ENCODE measurements at places on chromosomes 2 and 18. TPM values are rescaled to one million over a fixed set of nuclear protein-coding genes. Genes with fewer than 3 reads are reported as not detected.

Gene TUBB8B
- not detected for total RNA-seq

Gene CDH20
- total RNA-seq: 0.47 TPM

Gene RFTN2
- total RNA-seq: 2.5 TPM

Gene GALNT13
- 5.5 TPM for total RNA-seq

Gene KLHL41
- total RNA-seq: not detected

Gene ERICH2
- 2.1 TPM for total RNA-seq

Gene LIMS4
- total RNA-seq: 0.47 TPM

Gene PRKAG3
- not detected for total RNA-seq

- no peak for DNase-seq
These were observed 290.8 kb downstream of the CCDC85A start for GRCh38 chr2:56474412-56475158.

GRCh38 chr18:29841631-29842030, 1200.9 kb downstream of the DSC3 start:
- DNase-seq: no peak

- no peak for DNase-seq
These were observed 171.9 kb downstream of the EN1 start for GRCh38 chr2:118675531-118675930.

DNA sequence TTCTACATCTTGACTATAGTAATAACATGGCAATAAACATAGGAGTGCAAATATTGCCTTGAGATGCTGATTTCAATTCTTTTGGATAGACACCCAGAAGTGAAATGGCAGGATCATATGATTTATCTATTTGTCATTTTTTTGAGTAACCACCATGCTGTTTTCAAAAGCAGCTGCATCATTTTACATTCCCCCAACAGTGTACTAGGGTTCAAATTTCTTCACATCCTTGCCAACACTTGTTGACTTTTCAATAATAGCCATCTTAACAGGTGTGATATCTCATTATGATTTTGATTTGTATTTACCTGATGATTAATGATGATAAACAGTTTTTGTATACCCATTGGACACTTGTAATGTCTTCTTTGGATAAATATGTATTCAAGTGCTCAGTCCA, 90.8 kb downstream of the STRADB start:
- DNase-seq: no peak

GRCh38 chr18:64365106-64365505, 216.2 kb upstream of the LINC00305 start:
- DNase-seq: no peak

- DNase-seq: no peak
These were observed 100.5 kb downstream of the TRIP12 start for GRCh38 chr2:229821316-229821715.

GRCh38 chr2:166764702-166765101, 123.6 kb upstream of the XIRP2 start:
- no peak for DNase-seq

DNA sequence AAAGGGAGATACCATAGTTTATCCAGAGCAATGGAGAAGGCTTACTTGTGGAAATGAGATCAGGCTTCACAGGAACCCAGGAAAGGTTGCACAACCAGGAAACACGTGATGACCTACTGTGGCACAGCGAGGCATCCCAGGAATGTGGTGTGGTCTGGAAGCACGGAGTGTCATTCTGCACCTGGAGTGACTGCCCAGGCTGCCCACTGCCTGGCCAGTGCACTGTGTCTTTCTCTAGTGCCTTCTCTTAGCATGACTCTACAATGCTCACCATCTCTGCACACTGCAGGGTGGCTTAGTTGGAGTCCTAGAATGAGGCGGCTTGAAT, 48.9 kb downstream of the CHST9 start:
- no peak for DNase-seq

DNA sequence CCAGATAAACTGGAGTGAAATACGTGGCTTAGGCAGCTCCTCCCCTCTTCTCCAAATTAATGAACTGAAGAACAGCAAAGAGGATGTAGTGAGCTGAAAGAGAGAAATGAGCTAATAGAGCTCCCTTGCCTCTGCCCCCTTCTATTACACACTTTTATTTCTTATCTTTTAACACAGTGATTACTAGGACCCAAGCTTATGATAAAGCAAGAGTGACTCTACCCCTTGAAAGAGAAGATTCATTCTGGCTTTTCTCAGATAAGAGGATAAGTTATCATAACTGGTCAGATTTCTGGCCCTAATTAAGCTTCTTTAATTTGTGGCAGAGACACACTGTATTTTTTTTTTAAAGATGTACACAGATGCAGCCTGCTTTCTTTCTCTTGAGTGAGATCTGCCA, 102.2 kb downstream of the MSTN start:
- no peak for DNase-seq

DNA sequence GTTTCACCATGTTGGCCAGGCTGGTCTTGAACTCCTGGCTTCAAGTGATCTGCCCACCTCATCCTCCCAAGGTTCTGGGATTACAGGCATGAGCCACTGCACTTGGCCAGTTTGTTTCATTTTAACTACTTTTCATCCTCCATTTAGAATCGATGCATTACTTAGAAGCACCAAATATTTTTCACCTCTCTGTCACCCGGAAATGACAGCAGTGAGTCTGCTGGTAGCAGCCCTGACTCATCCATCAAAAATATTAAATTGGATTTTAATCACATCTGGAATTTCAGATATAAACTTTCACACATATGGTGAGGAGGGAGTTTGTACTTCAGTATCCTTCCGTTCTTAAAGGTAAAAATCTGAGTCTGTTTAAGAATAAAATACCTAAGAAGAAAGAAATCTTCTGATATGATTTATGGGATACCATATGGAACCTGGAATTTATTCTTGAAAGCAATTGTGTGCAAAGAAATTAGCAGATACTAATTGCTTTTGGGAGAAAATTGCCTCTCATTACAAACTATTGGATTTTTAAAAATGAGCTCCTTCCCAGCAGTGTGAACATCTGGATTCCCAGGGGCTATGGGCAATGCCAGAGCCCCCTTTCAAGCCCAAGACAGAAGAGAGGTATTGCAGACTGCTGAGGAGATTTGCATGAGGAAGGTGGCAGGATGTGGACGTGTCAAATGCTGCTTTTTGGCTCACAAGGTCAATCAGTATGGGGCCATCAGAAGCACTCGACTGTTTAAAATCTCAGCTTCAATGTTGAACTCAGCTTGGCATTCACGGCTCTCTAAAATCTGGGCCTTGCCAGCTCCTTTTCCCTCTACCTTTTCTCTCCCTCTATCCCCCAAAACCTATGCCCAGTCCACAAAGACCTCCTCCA, 279.5 kb upstream of the SIX2 start:
- DNase-seq: no peak

GRCh38 chr2:190996338-190996946, 17.5 kb downstream of the STAT1 start:
- peak; percentile 34 for DNase-seq

DNA sequence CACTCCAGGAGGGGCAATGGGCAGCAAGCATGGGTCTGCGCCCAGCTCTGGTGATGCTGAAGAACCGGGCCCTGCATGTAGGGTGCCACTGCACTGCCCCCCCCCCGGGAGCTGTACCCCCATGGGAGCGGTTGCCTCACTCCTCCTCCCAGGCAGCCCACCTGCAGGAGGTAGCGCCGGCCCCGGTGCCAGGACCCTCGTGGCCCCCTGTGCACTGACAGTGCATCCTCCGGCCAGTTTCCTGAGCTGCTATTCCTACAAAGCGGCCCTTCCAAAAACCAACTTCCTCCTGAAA, 109.4 kb downstream of the ZNF516 start:
- no peak for DNase-seq

DNA sequence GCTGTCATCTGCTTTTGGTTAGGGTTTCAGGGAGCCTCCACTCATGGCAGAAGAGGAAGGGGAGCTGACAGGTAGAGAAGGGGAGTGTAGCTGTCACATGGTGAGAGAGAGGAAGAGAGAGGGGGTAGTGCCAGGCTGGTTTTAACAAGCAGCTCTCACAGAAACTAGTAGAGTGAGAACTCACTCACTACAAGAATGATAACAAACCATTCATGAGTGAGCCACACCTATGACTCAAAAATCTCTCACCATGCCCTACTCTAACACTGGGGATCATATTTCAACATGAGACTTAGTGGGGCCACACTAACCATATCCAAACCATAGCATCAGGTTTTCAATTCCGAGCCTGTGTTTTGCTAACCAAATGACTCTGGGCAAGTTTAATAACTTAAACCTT, 274.9 kb upstream of the VWC2L start:
- no peak for DNase-seq

DNA sequence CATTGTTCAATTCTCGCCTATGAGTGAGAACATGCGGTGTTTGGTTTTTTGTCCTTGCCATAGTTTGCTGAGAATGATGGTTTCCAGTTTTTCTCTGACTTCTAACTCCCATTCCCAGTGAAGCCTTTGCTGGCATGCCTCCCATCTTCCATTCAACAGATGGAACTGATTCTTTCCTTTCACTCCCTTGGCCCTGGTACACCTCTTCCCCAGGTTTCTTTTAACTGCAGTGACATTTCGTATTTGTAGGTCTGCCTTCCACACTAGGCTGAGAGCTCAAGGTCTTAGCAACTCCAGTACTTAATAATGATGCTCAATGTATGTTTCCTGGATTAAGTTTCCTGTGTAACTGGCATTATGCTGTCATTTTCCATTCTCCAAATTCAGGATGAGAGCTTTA, 48.5 kb downstream of the GAREM1 start:
- DNase-seq: no peak

GRCh38 chr18:63979409-63979920, 9.6 kb downstream of the SERPINB8 start:
- DNase-seq: peak; percentile 41
